ENCODE measurements at places on chromosomes 7 and 10.

- DNase-seq = no peak
These were observed 40.3 kb downstream of the FAM53B start for GRCh38 chr10:124703778-124704427.

DNA sequence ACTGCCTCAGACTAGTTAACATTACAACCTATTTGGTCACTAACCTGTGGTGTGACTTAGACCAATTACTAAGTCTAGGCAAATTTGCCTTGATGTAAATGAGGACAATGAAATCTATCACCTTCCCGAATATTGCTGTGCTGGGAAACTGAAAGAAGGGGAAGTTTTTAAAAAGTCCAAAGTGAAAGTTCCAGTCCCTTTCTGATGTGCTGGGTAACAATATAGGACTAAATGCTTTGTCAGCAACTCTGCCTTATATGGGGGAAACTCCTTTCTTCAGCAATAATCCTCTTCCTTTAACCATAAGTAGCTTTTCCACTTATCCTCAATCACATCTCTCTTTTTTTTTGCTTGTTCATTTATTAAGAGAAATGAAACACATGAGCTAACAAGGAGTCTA, 3.9 kb downstream of the PIK3AP1 start:
- no peak for DNase-seq

- no peak for DNase-seq
These were observed 139.0 kb downstream of the TACC2 start for GRCh38 chr10:122127943-122128342.

- DNase-seq = no peak
These were observed 41.0 kb downstream of the CNPY1 start for GRCh38 chr7:155505422-155505793.

- DNase-seq = no peak
These were observed 146.2 kb downstream of the WDR37 start for GRCh38 chr10:1202343-1202742.

- DNase-seq = no peak
These were observed 187.4 kb downstream of the RNLS start for GRCh38 chr10:88395677-88396076.

GRCh38 chr7:29852457-29852856, 46.1 kb downstream of the WIPF3 start:
- no peak for DNase-seq

GRCh38 chr10:68471586-68472408, at the start of gene DNA2:
TSS of gene DNA2 (minus strand) at chr10:68471973. CDS start at chr10:68471864, 109 bp downstream.
- peak; percentile 68 for DNase-seq

DNA sequence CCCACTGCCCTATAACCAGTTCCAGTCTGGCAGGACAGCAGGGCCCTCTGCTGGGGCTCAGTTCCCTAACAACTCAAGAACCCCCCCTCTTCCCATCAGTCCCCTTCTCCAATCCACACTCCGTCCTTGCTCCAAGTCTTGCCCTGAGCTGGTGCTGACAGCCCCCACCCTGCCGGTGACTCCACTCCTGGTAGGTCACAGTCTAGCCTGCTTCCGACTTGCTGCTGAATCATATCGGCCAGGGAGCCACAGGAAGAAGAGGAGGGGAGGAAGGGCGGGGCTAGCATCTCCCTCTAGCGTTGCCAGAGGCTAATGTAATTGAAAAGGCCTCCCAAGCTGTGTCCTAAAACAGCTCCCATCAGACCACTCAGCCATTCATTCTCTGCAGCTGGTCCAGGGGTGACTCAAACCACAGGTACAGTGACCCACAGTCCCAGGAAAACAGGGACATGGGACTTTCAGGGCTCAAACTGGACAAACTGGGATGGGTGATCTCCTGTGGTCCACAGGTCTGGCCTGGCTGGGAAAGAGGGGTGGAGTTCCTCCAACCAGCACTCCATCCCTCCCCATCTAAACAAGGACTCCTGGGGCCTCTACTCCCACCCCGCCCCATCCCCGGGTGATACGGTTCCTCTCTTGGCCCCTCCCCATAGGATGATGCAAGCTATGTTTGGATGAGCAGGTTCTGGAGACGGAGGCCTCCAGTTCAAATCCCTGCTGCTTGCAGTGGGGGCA, 158.8 kb downstream of the SH3PXD2A start:
- DNase-seq = no peak

GRCh38 chr7:140219672-140220524, 43.1 kb upstream of the KDM7A start:
- no peak for DNase-seq

Data from KG1 (cell line).